Fibroblast of skin of right biceps (primary cell): ENCODE measurements at places on chromosomes 4 and X.

DNA sequence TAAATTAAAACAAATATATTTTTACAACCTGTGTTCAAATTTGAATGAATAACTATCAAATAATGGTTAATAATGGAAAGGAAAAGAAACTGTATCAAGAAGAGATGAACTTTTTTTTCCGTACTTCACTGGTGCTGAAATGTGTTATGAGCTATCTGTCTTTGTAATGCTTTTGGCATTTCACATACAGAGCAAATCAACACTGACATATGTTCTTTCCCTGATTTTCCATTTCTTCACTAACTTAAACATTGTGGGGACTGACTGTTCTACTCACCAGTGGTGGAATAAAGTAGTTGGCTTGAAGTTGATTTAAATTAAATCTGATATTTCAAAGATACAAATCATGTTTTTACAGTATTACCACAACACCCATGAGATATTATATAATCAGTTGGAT is 304.0 kb upstream of the BMP3 start:
- DNase-seq = no peak

- DNase-seq = no peak
Observed at GRCh38 chrX:72048510-72049455, 82.9 kb downstream of the RTL5 start.

GRCh38 chr4:59063015-59063720 is 1953.0 kb upstream of the IGFBP7 start:
- peak; percentile 10 for DNase-seq

- DNase-seq = peak; percentile 57
Observed at GRCh38 chr4:142396279-142396678, 449.8 kb downstream of the INPP4B start.

DNA sequence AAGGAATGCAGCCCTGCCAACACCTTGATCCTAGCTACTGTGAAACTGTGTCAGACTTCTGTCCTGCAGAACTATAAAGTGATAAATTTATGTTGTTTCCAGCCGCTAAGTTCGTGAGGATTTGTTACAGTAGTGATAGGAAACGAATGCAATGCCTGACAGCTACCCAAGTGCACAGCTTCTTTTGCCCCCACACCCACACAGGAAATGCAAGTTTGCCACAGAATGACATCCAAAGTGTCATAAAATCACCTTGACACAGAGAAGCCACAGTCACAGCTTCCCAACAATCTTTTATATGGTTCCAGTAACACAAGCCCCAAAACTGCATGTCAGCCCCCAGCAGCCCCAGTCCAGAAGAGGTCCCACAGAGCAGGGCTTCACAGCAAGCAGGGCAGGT is 216.9 kb upstream of the S100G start:
- DNase-seq = no peak

DNA sequence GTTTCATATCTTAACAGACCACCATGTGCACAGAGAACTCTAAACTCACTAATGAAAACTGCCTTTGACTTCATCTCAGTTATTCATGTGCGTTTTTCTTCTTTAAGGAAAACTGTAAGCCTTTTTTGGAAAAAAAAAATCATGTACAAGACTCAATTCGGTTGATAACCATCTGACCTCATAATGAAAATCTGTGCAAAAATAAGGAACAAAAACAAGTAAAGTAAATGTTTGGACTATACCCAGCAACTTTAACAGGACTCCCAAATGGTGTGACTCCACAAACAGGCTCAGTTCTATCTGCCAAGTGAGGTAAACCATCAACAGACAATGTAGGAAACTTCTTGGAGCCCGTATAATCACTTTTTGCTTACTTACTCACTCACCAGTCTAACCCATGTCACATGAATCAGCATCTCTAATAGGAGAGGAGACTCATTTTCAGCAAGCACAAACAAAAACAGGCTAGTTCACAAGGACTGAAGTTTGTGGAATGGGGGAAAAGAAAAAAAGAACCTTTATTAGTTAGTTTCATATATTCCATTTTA is 9.3 kb downstream of the APOO start:
- peak; percentile 46 for DNase-seq

DNA sequence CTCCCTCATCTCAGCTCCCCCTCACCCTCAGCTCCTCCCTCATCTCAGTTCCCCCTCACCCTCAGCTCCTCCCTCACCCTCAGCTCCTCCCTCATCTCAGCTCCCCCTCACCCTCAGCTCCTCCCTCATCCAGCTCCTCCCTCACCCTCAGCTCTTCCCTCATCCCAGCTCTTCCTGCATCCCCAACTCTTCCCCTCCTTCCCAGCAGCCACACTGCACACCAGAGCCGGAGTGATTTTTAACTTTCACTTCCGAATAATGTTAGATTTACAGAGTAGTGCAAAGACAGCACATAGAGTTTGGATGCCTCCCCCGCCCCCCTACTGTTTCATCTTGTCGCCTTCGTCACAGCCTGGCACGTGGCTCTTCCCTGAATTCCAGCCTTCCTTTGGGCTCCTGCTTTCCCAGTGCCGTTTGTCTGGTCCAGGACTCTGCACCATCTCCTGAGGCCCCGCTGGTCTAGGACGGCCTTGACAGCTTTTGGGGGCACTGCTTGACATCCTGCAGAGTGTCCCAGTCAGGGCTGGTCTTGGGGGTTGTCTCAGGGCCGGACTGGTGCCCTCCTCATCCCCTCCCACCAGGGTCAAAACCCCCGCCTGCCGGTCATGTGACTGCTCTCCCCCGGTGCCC is 110.2 kb downstream of the FAM53A start:
- DNase-seq = no peak

DNA sequence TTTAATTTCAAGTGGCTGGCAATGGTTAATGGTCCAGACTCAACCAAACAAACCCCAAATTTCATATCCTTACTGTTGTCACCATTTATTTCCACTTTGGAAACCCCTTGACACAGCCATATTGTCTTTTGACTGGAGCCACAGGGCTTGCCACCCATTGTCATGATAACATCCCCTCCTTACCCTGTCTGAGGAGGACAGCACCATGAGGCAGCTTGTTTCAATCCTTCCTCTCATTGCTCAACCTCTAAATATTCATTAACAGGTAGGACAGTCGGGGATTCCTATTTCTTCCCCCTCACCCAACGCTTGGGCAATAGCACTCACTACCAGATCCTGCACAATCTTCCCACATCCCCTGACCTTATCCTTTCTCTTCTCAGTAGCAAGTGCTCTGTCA is 92.1 kb downstream of the CEP135 start:
- no peak for DNase-seq

DNA sequence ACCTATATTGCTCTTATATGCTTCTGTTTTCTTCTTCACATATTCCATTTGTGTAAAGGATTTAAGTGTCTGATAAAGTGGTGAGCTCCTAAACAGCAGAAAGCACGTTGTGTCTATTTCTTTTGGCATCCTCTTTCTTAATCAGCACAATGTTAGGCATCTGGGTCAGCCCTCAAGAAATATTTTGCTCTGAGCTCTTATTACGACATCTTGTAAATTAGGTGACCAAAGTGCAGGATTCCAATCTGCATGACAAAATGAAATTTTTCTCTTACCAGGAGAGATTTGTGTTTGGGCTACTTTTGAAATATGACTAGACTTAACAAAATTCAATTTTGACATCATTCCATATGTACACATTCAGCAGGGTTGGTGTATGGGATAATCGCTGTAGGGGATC is 210.0 kb upstream of the IGFBP7 start:
- DNase-seq = peak; percentile 4

GRCh38 chrX:12987900-12988594 is 13.1 kb downstream of the TMSB4X start:
- no peak for DNase-seq

DNA sequence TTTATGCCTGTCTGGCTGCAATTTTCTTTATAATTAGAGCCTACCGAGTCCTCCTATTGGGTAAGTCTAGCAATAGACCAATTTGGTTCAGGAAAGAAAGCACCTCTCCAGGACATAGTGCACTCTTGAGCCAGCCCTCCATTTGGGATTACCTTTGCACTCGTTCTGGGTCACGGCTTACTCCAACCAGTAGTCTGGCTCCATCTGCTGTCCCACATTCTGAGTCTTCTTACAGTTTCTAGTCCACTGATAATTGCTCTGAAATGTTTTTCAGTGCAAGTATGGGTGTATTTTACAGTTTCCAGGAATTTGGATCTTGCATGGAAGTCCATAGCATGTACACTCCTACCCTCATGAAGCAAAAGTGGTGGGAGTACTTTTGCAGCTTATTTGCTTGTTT is 34.8 kb upstream of the USP51 start:
- DNase-seq = no peak

DNA sequence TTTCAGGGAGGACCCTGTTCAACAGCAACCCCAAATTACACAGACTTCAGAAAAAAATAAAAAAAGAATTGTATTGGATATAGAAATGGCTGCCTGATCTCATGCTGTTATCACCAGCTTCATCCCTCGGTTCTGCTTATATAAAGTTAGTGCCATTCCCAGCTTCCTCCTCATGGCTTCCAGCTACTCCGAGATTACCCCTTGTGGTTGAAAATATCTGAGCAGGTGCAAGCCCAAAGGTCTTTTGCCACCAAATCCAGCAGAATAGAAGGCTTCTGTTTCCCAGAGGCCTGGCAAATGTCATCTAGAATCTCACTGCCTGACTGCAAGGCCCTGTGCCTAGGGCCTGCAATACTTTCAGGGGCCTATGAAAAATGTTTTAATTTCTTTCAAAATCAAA is 13.8 kb upstream of the HPGDS start:
- no peak for DNase-seq

- DNase-seq = peak; percentile 42
Observed at GRCh38 chr4:128379860-128380259, 92.2 kb upstream of the PGRMC2 start.

DNA sequence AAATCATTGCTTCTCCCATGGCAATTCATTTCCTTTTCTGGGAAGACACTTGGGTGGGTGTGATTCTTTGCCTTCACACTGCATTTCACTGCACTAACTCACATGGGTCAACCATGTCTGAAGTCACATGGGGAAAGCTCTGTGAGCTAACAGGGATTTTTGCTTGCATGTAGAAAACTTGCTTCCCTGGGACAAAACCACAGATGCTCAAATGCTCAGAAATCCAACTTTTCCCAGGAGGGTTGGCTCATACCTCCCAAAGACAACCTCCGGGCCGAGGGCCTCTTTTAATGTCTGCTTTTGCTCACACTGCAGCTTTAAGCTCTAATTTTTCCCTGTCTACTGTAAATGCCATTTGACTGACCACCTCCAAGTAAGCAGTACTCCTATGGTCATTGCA is 1695.2 kb downstream of the STIM2 start:
- peak; percentile 80 for DNase-seq

GRCh38 chr4:87232216-87232615 is 11.8 kb upstream of the KLHL8 start:
- peak; percentile 44 for DNase-seq

- no peak for DNase-seq
Observed at GRCh38 chr4:83504503-83504902, 19.6 kb upstream of the ABRAXAS1 start.

GRCh38 chrX:11406109-11406765 is 113.0 kb downstream of the AMELX start:
- DNase-seq = peak; percentile 26

GRCh38 chrX:276581-277201 is 4.5 kb upstream of the PLCXD1 start:
- DNase-seq = peak; percentile 75
